AG04450 (cell line): ENCODE measurements at places on chromosomes 4 and X.

DNA sequence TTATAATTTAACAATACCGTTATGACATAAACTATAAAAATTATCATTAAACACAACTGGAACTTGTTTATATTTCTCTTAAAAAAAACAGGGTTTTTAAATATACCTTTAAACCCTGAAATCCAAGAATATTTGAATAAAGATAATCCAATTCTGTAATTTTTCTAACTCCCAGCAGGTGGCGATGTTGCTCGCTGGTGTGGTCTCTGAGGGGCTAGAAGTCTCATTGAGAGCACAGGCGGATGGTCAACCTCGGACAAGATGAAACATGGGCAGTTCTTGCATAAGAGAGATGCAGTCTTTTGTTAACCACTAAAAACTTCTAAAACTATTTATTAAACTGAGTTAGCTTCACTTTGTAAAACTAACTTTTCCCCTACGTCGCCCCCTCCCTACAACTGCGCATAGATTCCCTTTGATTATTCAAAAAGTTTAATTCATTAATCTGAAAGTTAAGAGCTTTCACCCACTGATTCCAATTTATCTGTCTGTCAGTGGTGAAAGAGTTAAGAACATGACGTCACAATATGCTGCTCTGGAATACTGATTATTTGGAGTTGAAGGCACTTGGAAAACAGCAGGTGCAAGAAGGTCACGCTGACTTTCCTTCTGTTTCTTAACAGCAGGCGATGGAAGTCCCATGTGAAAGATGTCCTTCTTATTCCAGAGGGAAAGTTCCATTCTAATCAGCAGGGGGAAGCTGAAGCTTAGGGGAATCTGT is 29.5 kb downstream of the DMP1 start:
- DNase-seq, result peak; percentile 46

GRCh38 chrX:74272230-74272629 is 31.8 kb upstream of the ZCCHC13 start:
- no peak for DNase-seq

- DNase-seq, result no peak
These were observed 4.6 kb upstream of the TLR2 start for GRCh38 chr4:153679486-153679885.

DNA sequence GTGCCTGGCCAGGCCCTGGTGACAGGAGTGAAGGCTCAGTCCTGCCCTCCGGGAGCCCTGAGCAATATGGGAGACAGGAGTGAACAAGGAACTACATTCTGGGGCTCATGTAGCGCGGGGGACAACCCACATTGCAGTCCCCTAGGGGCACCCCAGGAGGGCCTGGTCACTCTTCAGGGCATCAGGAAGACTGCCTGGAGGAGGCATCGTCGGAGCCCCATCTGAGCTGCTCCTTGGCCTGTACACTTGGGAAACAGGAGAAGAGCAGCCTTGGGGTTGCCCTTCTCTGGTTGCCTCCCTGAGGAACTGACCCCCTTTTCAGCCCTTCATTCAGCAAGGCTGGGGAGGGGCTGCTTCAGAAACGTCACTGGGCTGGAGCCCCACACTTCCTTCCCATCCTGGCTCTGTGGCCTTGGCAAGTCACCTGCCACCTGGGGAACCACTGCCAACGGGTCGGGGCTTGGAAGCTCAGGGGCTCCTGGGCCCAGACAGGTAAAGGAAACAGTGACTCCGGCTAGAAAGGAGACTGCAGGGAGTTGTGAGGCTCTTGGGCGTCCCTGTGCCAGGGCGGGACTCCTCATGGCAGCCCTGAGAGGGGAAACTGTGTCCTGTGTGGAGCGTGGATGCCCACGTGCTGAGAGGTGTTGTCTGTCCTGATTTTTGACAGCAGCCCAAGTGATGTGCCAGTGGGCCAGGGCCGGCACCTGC is 10.1 kb downstream of the WFS1 start:
- DNase-seq, result no peak

DNA sequence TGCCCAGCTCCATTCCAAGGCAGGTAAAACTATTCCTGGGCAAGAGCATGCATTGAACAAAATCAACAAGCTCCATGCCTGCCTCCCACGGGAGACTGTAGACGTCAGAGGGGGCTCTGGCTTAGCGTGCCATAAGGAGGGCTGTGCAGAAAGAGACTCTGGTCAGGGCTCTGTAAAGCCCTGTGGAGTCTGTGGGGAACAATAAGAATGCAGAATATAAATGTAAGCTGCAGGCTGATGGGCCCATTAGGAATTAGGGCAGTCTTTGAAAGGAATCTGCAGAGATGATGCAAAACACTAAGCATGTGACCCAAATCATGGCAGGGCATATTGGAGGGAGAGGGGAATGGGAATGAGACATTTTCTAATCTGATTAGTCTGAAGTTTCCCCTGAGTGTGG is 170.3 kb downstream of the EFHC2 start:
- DNase-seq, result no peak

GRCh38 chrX:100599456-100599855 is 14.7 kb downstream of the TNMD start:
- no peak for DNase-seq

GRCh38 chrX:34778916-34779315 is 121.8 kb upstream of the TMEM47 start:
- peak; percentile 15 for DNase-seq
